Stimulated activated CD4-positive, alpha-beta T cell treated with anti-CD3 and anti-CD28 coated beads, Interleukin-1b, Interleukin-23, amount 100 ng/mL, for 24 hours (primary cell): ENCODE measurements at places on chromosomes 2 and 18.
A peak's percentile ranks its signal among the peaks of the same experiment; 100 is the strongest.

DNA sequence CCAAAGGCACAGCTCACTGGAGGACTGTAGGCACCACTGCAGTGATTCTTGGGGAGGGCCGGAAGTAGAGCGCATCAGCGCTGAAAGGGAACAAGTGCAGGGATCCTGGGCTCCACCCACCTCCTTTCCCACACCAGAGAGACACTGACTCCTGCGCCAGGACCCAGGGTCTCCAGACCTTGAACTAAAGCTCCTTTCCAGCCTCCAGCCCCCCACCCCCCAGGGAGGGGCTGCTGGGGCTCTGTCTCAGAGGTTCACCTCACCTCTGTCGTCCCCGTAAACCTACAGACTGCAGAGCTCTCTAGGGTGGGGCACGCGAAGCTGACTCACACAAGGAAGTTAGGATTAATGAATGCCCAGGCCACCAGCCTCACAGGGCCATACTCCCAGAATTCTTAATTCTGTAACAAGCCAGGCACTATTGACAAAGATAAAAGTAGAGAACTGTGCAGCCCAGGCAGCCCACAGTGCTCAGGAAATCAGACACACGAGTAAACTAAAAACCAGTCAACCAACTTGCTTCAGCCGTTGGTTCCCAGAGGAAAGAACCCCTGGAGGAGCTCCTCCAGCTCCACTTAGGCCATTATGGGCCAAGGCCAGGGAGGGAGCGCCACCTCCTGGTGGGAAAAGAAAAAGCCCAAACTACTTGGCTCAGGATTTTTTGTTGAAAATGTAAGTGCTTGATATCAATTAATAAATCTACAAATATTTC is 45.1 kb upstream of the ACAA2 start:
- peak; percentile 28 for DNase-seq

DNA sequence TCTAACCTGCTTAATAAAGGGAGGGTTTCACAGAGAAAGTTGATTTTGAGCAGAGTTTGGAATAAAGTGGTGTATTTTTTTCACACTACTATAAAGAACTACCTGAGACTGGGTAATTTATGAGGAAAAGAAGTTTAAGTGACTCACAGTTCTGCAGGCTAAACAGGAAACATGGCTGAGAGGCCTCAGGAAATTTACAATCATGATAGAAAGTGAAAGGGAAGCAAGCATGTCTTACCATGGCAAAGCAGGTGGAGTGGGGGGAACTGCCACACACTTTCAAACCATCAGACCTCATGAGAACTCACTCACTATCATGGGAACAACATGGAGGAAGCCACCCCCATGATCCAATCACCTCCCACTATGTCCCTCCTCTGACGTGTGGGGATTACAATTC is 546.7 kb downstream of the EPHA4 start:
- no peak for DNase-seq

DNA sequence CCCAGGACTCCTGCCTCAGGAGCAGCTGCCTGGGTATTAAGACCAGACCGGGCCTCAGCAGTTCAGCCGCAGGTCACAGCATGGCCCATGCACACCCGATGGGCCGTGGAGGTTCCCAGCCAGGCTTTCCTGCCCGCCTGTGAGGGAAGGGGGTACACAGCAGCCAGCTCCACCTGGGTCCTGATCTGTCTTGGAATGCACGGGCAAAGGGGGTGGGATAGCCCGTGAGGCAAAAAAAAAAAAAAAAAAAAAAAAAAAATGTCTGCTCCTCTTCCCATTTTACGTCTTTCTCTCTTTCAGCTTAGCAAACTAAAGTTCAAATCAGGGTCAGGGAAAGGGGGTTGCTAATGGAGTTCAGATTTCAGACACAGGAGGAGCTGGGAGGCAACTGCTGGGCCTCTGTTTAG is 385.2 kb downstream of the TNS1 start:
- no peak for DNase-seq

DNA sequence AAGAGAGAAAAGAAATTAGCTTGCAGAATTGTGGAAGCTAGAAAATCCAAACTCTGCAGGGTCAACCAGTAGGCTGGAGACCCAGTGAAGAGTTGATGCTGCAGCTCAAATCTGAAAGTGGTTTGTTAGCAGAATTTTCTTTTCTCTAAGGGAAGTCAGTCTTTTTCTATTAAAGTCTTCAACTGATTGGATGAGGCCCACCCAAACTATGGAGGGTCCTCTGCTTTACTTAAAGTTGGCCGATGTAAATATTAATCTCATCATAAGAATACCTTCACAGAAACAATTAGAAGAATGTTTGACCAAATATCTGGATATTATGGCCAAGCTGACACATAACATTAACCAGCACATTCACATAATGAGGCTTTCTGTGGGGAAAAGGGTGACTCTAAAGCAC is 73.7 kb downstream of the FTCDNL1 start:
- DNase-seq: no peak

GRCh38 chr2:9508931-9509330 is 34.6 kb downstream of the IAH1 start:
- DNase-seq: no peak

DNA sequence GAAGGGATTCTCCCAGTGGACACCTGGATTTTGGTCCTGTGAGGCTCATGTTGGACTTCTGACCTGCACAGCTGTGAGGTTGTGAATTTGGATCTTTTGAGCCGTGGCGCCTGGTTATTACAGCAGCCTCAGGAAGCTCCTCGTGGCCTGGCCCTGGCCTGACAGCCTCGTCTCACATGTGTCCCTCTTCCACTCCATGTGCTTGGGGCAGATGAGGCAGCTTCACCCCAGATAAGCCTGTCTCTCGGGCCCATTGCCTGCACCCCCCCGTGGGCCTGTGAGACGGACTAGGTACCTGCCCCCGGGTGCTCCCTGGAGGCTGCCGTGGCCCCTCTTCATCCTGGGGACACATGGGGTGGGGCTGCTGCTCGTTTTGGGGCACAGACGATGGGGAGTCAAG is 51.2 kb downstream of the CTDP1 start:
- no peak for DNase-seq

GRCh38 chr2:112542984-112543661 is 858 bp downstream of the POLR1B start:
- DNase-seq: no peak

GRCh38 chr2:169712791-169713227 is 18.5 kb downstream of the PHOSPHO2 start:
- DNase-seq: no peak

DNA sequence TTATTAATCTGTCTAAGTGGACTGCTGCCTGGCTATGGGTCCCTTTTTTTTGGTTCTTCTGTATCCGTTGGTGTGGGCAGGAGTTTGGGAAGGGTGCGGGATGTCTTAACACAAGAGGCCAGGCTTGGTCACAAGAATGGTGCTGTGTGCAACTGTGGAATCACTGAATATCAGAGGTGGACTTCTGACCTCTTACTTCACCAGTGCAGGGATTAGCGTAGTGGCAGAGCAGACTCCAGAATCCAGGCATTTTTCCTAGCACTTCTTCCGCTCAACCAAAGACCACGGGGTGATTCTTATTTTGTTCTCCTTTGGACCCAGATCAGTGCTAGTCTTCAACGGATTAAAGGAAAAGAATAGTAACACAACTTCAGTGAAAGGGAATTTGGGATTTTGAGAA is 254.3 kb upstream of the TNP1 start:
- DNase-seq: no peak

DNA sequence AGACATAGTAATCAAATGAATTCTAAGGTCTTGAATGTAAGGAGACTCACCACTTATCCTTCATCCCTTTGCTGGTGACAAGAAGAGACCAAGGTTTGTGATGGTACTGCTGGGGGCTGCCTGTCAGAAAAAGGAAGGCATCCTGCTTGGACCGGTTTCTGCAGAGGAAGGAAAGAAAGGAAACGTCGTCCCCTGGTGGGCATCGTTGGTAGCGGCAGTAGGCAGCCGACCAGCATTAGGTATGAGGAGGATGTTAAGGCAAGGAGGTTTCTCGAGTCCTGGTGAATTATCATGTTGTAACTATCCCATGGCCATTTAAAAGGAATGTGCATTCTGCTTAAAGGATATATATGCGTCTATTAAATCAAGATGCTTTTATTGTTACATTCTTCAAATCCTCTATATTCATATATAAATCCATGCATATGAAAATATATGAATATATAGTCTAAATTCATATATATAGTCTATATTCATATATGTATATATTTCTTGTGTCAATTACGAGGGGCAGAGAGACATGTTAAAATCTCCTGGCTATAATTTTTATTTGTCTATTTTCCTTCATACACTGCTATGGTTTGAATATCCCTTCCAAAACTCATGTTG is 94.4 kb upstream of the TGFA start:
- DNase-seq: peak; percentile 54

- no peak for DNase-seq
Measured at GRCh38 chr2:8819948-8820347, 17.5 kb downstream of the KIDINS220 start.

GRCh38 chr18:79242246-79242645 is 153.5 kb upstream of the NFATC1 start:
- DNase-seq: no peak

DNA sequence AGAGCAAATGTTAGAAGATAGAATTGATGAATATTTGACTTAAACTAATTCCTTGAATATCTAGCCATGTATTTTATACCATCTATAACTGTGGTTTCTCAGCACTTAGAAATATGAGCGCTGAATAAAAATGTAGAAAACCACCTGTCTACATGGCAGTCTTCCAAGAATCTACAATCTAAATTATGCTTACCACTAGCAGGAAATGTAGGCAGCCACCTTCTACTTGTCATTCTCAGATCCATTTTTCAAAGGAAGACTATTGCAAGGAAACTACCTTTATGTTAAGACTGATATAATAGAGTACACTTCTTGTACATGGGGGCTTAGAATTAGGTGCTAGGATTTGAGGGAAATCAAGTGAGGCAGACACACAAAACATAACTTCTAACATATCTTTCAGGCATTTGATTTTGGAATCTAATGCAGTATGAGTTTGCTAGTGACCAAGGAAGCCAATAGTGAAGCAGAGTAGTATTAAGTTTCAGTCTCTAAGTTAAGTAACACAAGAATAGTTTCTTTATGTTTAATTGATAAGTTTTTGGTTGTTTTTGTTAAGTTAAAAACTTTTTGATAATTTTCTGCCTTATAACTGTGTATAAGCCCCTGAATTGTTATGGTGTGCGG is 175.9 kb upstream of the ITGA4 start:
- no peak for DNase-seq

- no peak for DNase-seq
Measured at GRCh38 chr2:165901620-165902298, 51.8 kb downstream of the TTC21B start.

- DNase-seq: no peak
Measured at GRCh38 chr18:48153613-48154481, 223.4 kb upstream of the SMAD2 start.

DNA sequence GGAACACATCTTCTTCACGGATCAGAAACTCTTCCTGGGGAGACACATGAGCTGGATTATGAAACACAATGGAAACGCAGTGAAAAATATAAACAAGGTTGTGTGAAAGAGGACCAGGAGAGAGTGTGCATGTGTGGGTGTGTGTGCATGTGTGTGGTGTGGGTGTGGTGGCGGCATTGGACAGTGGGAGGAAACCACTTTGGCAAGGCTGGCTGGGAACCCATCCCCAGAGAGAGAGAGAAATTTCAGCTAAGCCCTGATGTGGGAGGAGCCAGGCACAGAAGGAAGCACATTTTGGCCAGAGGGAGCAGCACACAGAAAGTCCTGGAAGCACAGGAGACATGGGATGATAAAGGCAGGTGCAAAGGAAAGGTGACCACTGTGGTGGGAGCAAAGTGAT is 147.6 kb upstream of the COPS8 start:
- no peak for DNase-seq

- DNase-seq: no peak
Measured at GRCh38 chr2:58204195-58204959, 36.7 kb downstream of the FANCL start.

DNA sequence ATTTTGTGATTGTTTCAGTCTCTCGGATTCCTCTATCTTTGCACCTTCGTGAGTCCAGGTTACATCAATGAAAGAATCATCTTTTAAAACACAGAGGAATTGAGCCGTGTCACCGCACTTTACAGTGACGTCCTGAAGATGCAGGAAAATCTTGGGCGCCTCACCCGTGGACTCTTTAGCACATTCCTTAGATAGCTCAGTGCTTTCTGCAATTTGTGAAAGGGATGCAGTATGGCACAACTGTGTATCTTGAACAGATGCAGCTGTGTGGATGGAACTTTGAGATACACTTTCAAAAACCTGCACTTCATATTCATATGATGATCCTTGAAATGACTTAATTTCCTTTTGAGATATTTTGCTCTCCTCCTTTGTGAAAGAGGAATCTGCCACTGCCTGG is 50.9 kb downstream of the TTN start:
- no peak for DNase-seq

DNA sequence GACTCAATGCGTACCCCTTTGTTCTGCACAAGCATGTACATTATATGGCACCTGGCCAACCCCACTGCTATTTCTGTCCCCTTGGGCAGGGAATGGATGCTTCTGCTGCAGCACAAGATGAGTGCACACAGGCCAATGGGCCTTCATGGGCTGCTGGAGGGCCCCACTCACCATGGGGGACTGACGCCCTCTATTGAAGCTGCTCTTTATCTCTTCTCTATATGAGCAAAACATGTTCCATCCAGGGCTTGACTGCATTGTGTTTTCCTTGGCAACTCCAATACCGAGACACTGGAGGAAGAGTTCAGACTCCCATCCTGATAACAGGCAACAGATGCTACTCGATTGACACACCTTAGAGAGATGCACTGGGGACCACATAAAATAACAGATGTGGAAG is 251.6 kb upstream of the NCKAP5 start:
- no peak for DNase-seq

DNA sequence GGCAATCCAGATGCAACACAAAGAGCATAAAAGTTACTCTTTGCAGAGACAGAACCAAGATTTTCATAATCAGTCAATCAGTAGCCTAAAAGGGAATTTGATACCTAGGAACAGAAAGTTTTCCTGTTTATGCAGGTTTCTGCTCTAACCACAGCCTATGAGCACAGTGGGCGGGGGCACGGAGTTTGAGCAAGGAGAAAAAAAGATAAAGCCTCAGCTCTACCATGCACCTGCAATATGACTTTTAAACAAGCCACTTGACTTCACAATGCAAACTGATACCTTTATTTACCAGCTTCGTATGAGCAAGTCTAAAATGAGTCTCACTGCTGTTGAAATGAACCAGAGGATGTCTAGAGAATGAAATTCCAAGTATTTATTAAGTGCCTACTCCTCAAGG is 5.6 kb upstream of the LRATD1 start:
- DNase-seq: no peak

DNA sequence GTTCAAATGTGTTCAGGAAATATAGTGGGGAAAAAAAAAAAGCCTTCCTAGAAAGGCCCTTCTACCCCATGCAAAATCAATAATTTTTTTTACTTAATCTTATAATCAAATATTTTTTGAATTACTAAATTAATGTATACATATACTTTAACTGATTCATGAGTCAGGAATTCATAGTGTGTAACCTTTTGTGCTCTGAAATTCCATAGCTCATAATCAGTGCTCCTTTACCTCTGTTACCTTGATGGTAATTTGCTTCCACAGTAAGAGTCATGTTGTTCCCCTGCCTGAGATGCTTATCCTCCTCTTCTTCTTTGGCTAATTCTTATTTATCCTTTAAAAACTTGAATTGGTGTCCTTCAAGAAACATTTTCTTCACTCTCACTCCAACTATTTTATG is 414.2 kb downstream of the THSD7B start:
- DNase-seq: no peak
